ENCODE measurements at places on chromosomes 7 and 10.

- no peak for DNase-seq
Observed at GRCh38 chr7:29360633-29361625, 166.4 kb downstream of the CHN2 start.

GRCh38 chr7:26850193-26850651, 14.2 kb downstream of the SKAP2 start:
- DNase-seq = no peak

DNA sequence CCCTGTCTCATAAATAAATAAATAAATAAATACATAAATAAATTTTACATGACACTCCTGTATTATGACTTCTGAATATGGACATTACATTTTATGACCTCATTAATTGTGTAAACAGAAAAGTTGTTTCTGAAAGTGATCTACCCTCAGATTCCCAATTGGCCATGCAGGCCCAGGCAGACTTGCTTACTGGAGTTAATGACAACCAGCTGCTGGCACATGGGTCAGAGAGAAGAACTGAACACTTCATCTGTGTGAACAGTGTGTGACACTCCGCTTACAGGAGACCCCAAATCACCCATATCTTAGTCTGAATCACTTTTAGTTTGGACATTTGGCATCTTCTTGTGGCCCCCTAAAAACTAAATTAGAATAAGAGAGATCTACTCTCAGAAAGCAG, 31.4 kb downstream of the PARP12 start:
- no peak for DNase-seq

GRCh38 chr7:13416071-13416470, 573.4 kb downstream of the ETV1 start:
- no peak for DNase-seq

GRCh38 chr7:46146454-46147255, 225.6 kb upstream of the IGFBP3 start:
- no peak for DNase-seq

- DNase-seq = no peak
Observed at GRCh38 chr7:44615149-44615611, 8.8 kb downstream of the OGDH start.

DNA sequence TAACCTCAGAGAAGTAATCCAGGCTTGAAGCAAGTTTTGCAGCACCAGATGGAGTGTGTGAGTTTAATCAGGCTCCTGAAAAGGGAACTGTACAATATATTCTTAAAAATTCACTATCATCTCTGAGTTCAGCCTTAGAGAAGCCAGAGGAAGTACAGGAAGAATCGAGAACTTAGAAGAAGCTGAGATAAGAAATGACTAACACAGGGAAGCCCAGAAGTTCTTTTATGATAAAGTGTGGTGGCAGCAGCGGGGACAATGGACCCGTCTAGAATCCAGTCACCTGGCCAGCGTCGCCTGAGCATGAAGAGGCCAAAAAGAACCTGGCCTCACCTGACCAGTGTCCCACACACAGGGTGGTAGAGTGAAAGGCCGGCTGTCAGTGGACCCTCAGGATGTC, 161.0 kb downstream of the USP6NL start:
- no peak for DNase-seq

DNA sequence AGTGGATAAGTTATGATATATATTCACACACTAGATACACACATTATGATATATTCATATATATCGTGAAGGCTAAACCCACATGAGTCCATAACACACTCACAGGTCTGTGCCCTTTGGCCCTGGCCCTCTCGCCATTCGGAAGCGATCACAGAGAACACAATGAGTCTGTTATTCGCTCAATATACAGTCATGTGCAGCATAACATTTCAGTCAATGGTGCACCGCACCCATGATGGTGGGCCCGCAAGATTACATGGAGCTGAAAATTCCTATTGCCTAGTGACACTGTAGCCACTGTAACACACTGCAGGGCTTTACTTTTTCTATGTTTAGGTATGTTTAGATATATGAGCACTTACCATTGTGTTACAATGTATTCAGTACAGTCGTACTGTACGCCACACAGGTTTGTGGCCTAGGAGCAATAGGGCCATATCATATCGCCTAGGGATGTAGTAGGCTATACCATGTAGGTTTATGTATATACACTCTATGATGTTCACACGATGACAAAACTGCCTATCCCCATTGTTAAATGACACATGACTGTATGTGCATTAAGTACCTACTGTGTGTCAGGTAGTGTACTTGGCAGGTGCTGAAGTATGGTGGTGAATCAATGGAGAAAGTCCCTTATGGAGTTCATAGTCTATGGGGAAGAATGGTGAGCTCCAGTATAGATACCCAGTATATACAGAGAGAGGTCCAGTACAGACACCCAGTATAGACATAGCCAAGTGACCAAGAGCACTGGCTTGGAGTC, 198.8 kb upstream of the KLF14 start:
- DNase-seq = no peak

- DNase-seq = no peak
Observed at GRCh38 chr7:16918288-16918895, 36.6 kb upstream of the AGR3 start.

DNA sequence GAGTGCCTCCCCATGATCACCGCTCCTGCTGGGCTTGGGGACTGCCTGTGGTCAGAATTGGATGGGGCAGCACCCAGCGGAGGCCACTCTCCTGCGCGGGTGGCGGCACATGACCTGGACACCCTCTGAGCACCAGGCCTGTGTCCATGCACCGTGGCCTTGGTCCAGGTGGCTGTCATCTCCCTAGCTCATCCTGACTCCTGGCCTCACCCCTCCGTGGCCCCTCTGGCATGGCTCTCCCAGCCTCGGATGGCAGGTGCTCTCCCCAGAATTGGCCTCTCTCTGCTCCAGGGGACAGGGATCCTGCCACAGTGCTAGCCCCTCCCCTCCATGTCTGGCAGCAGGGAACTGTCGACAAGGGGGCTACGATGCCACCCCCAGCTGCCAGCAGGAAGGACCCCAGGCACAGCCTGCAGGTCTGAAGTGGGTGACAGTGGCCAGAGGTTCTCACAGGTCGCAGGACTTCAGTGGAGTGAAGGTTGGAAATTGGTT, 37.2 kb upstream of the BTBD16 start:
- DNase-seq = no peak

- no peak for DNase-seq
Observed at GRCh38 chr10:122421742-122422141, 32.7 kb upstream of the ARMS2 start.

- no peak for DNase-seq
Observed at GRCh38 chr10:74855027-74855426, 28.6 kb downstream of the KAT6B start.

DNA sequence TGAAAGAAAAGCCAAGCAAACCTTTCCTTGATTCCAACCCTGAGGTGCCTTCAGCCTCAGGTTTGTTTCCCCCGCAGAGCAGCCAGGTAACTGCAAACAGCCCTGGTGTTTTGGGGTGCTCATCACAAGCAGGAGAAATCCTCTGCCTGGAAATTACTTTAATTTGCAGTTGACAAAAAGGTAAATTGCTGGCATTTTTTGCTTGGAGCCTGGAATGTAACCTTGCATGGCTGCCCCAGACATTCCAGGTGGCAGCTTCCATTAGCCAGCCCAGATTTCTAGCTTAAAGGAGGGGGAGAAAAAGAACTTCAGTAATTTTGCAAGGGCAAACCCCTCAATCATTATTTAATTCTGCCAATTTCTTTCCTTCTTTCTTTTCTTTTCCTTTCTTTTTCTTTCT, 194.4 kb downstream of the MYOF start:
- DNase-seq = no peak

DNA sequence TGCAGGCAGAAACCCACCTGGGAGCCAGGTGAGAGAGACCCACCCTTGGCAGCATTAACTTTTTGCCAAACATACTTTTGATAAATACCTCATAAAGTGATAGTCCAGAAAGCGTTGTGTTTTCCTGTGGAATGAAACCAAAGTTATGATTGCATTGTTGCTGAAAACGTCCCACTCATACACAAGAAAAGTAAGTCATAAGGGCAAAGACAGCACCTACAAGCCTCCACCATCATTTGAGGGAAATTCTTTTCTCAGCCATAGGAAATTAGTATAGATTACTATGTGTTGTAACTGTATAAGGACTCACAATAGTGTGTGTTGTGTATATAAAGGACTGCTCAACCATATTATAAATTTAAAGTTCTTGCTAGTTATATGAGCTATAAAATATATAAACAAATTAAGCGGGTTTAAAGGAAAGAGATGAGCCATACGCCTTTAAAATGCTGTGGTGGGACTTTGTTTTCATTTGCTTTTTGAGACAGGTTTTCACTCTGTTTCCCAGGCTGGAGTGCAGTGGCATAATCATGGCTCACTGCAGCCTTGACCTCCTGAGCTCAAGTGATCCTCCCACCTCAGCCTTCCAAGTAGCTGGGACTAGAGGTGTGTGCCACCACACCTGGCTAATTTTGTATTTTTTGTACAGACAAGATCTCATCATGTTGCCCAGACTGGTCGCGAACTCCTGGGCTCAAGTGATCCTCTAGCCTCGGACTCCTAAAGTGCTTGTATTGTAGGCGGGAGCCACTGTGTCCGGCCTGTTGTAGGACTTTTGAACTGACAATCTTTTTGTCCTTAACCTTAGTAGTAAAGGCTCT, 160.8 kb downstream of the PKD1L1 start:
- DNase-seq = no peak

DNA sequence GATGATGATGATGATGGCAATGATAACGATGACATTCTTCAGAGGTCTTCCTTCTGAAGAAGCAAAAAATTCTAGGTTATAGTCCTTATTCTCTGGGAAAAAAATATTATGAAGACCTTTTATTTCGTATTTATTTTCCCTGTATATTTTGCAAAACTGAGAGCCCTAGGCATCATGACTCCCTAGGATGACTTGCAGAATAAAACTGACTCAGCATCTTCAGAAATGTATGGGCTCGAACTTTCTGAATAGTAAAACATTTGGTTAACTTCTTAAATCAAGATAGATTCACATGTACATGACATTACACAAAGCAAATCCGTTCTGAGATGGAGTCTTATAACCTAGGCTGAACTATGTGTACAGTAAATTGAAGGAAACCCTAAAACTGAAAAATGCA, 29.4 kb downstream of the DKK1 start:
- no peak for DNase-seq

- no peak for DNase-seq
Observed at GRCh38 chr10:69716711-69717560, 84.8 kb upstream of the COL13A1 start.

GRCh38 chr7:90396420-90396819, 6.8 kb upstream of the CLDN12 start:
- DNase-seq = no peak

DNA sequence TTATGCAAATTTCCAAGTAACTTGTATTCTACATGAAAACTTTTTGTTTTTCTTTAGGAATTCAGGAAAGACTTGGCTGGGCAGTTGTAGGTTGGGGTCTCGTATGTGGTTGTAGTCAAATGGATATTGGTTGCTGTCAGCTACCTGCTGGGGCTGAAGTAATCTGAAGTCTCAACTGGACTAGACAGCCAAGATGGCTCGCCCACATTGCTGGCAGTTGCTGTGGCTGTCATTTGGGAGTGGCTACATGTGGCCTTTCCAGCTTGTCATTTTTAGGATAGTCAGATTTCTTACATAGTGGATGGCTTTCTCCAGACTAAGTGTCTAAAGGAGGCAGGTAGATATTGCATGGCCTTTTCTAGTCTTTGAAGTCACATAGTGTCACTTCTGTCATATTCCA, 32.6 kb downstream of the EXOC6 start:
- no peak for DNase-seq

- DNase-seq = no peak
Observed at GRCh38 chr10:3668966-3669330, 116.1 kb downstream of the KLF6 start.
